ENCODE measurements at places on chromosomes 1 and 21.
A peak's percentile ranks its signal among the peaks of the same experiment; 100 is the strongest.

DNA sequence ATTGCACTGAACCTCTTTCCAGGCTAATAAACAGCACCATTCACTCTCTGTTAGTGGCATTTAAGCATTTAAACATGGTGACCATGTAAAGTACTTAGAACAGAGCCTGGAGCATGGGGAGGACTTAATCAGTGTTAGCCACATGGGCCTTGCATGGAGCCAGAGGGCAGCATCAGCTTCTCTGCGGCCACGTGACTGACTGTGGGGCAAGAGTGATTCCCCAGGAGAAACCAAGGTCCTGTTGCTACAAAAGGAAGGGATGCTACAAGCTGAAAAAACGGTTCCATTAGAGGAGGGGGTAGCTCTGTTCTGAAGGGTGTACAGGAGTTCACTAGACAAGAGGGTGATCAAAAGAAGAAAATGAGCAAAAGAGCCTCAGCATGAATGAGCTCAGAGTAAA is 256.8 kb downstream of the MATN1 start:
- no peak for DNase-seq

GRCh38 chr1:217896490-217896889 is 265.3 kb downstream of the SPATA17 start:
- DNase-seq, result no peak

GRCh38 chr1:18723701-18724411 is 93.2 kb downstream of the PAX7 start:
- no peak for DNase-seq

DNA sequence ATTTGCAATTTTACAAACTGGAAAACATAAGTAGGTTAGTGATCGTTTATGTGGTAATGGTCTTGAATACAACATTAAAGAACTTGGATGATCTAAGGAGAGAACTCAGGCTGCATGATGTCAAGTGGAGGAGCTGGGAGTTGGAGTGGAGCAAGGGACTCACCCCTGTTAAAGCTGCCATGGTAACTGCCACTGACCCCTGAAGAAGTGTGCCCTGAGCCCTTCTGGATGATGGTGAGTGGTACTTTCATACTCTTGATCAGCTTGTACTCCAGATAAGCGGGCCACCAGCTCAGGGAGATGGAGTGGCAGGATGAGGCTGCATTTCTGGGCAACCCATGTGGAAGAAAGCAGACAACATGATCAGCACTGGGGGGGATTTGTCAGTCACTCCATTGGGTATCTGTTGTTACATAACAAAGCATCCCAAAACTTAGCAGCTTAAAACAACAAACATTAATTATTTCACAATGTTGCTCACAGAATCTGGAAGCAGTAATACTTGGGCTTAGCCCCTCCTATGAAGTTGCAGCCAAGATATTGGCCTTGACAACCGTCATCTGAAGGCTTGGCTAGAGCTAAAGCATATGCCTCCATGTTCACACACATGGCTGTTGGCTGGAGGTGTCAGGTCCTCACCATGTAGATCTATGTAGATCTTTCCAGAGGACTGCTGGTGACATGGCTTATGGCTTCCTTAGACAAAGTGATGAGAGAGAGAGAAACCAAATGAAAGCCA is 213.8 kb downstream of the DUSP10 start:
- DNase-seq, result no peak

DNA sequence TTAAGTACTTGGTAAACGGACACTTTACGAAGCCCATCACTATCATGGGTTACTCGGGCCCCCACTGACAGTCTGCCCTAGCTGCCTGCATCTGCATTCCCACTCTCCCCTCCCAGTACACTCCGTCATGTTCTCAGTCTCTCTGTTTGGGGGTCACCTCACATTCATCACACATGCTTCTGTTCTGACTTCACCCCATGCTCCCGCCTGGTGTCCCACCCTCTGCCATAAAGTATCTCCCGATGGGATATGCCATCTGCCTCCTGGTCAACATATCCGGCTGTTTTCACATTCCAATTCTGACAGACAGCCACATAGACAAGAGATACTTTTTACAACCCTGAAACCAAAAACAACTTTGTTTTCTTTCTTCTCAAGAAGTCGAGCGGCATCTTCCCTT is 1.0 kb downstream of the OLFML2B start:
- no peak for DNase-seq

- DNase-seq, result peak; percentile 38
Measured at GRCh38 chr1:247118946-247119446, 14.8 kb upstream of the ZNF669 start.

- DNase-seq, result no peak
Measured at GRCh38 chr21:14086553-14086952, 124.2 kb downstream of the LIPI start.

- no peak for DNase-seq
Measured at GRCh38 chr1:113928187-113928930, 765 bp upstream of the HIPK1 start.

- no peak for DNase-seq
Measured at GRCh38 chr1:239647964-239648632, 261.7 kb downstream of the CHRM3 start.

DNA sequence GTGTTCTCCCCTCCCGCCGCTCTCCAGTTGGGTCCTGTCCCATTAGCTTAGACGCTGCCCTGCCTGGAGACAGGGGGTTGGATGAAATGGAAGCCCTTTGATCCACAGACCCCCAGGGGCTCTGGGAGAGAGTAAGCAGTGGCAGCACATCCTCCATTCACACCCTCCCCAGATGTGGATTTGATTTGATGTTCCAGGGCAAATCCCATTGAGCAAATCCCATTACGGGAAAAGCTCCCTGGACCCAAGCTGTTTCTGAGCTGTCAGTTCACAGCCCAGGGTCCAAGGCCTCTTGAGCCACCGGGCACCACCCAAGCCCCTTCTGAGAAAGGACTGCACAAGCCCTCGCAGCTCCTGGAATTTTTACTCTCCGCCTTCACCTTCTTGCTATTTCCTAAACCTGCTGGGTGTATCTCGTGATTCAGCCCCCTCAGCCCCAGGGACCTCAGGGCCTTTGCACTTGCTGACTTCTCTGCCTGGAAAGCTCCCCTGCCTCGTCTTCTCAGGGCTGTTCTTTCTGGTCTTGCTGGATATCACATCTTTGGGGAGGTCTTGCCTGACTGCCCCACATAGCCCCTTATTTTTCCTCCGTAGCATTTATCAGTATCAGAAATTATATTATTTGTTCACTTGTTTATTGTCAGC is 101.1 kb downstream of the PAX7 start:
- DNase-seq, result no peak

GRCh38 chr1:175415129-175415712 is 222.6 kb upstream of the KIAA0040 start:
- no peak for DNase-seq

DNA sequence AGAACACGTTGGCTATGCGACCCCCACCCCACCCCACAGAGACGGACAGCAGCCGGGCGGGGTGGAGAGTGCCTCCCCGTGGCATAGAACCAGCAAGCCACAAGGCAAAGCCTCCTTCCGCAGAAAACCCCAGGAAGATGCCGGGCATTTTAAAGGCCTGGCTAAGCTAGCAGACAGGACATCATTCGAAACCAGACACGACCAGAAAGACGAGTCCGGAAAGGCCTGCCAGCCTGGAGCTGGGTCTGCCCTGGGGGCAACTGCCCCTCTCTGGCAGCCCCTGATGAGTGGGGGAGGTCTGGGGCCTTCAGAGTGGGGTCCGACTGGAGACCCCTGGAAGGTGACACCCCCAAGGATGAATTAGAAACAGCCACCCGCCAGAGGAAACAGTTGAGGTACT is 8.5 kb downstream of the FTCD start:
- peak; percentile 19 for DNase-seq

- DNase-seq, result no peak
Measured at GRCh38 chr1:15785683-15786082, 21.8 kb downstream of the UQCRHL start.

DNA sequence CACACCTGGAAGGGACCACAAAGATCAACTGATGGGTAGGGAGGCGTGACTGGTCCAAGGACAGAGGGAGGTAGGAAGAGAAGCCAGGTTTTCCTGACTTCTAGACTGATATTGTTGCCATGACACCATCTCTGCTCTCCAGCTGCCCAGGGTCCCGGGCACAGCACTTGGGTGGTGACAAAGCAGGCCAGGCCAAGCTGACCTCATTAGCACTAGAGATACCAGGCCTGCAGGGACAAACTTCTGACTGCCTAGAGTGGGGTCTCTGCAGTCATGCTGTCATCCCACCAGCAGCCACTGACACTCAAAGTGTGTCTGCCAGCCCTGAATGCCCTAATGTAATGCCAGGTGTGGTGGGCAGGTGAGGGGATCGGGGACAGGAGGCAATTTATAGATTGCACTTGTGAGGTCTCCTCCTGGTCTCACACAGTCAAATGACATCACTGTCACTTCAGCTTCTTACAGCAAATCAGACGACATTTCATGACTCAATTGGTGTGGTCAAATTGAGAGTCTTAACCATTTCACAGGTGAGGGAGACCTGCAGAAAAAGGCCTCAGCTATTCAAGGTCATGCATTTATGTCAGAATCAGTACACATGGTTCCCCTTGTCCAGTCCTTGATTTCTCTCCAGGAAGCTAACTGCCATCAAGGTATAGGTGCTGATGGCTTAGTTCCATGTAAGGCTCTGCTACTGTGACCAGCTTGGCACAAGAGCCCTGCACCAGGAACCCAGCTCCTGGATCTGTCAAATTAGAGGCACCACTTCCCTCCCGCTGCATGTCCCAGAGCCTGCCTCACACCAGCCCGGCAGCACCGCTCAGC is 2.7 kb downstream of the SLC9A1 start:
- DNase-seq, result no peak

DNA sequence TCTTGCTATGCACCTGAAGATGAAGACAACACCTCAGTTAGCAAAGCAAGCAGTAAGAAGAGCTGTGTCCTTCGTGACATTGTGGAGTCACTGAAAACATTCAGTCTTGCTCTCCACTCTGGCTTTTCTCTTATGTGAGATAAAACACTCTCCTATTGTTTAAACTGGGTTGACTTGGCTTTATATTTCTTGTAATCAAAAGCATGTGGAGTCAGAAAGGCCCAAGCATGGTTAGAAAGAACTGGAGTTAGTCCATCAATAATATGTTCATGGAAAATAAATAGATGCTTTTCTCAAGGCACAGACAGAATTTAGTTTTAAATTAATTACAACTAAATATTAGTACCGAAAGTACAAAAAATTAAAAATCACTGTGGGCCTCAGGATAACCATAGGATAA is 61.7 kb downstream of the UBE2U start:
- DNase-seq, result no peak

- no peak for DNase-seq
Measured at GRCh38 chr1:25790472-25790871, 9.5 kb upstream of the SELENON start.

DNA sequence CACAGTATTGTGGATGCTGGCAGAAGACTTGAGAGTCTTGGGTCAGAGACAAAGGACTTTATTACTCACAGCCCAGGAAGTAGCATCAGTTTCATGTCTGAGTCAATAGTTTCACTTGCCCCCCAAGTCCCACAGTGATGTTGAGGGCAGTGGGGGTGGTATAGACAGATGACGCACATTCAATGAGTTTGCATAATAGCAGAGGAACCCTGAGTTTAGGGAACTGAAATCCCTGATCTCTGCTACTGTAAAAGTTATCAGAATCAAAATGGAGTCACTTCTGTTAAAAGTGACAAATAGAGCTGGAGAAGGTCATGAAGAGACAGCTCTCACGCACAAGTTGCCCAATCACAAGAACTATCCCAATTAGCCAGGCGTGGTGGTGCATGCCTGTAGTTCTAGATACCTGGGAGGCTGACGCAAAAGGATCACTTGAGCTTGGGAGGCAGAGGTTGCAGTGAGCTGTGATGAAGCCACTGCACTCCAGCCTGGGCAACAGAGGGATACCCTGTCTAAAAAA is 11.5 kb upstream of the HCRTR1 start:
- no peak for DNase-seq

DNA sequence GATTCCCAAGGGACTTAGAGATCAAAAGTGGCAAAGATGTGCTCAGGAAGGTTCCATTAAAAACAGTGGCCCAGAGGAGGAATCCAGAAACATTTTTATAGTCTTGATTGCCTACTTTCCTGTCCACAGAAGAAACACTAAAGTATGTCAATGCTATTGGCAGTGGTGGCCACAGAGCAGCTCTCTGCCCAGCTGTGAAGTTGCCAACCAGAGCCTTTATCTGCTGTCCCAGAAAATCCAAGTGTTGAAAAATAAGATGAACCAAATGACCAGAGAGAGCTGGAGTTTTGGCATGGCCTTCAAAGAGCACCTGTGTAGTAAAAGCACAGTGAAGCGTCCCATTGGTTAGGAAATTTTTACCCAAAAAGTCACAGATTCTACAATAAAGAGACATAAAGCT is 181.2 kb downstream of the TGFBR3 start:
- no peak for DNase-seq

DNA sequence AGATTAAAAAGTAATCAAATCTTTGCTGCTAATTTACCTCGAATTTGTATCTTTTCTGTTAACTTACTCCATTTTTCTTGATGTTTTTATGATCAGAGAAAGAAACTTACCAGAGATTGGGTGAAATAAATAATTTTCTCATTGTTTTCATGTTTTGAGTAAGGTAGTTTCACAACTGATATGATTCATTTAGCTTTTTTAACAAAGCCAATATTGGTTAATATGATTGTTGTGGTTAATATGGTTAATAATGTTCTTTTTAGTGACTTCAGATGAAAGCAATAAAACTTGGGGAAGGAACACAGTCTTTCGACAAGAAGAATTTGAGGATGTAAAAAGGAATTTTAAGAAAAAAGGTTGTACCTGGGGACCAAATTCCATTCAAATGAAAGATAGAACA is 48.1 kb downstream of the MAP3K21 start:
- DNase-seq, result no peak

- no peak for DNase-seq
Measured at GRCh38 chr1:154258784-154259183, 13.6 kb upstream of the HAX1 start.

- DNase-seq, result no peak
Measured at GRCh38 chr1:54577612-54578011, 29.6 kb downstream of the ACOT11 start.

GRCh38 chr1:100415498-100415778 is 63.1 kb downstream of the CDC14A start:
- DNase-seq, result no peak

DNA sequence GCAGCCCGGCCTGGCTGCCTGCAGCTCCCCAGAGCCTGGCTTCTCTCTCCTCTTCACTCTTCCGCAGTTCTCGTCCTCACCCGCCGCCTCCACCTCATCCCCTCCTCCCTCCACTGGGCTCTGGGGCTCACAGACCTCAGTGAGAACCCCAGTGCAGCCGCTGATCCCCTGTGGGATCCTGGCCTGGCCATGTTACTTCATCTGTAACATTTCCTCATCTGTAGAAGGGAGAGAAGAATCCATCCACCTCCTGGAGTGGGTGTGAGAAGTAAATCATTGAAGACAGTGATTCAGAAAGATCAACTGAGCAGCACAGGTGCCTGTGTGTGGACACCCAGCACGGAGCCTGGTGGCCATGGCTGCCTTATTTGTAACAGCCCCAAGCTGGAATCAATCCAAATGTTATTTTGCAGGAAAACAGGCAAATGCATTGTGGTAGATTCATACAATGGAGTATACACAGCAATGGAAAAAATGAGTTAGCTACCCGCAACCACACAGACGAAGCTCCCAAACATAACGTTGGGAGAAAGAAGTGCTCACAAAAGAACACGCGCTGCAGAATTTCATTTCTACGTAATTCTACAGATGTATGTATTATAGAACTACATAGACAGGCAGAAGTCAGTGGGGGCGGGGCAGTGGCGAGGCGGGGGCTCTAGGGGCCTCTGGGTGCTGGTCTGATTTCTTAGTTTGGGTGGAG is 8.7 kb downstream of the LAPTM5 start:
- no peak for DNase-seq

GRCh38 chr1:182149411-182149965 is 88.0 kb upstream of the ZNF648 start:
- no peak for DNase-seq
